ENCODE measurements at places on chromosomes 11 and 22. TPM values are rescaled to one million over a fixed set of nuclear protein-coding genes. Genes with fewer than 3 reads are reported as not detected.

- DNase-seq: no peak
Observed at GRCh38 chr11:104917271-104918112, 19.2 kb upstream of the CASP12 start.

Gene DEFB131B
- total RNA-seq: not detected

DNA sequence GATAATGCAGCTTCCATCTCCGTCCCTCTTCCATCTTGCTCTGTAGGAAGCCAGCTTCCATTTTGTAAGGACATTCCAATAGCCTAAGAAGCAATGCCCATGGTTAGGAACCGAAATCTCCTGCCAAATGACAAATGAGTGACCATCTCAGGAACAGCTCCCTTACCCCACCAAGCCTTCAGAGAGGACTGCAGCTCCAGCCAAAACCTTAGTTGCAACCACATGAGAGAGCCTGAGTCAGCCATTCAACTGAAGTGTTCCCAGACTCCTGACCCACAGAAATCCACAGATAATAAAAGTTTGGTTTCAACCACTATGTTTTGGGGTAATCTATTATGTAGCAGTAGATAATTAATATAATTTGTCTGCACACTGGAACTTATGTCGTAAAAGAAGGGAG lies 51.7 kb upstream of the LDLRAD3 start:
- DNase-seq: no peak

DNA sequence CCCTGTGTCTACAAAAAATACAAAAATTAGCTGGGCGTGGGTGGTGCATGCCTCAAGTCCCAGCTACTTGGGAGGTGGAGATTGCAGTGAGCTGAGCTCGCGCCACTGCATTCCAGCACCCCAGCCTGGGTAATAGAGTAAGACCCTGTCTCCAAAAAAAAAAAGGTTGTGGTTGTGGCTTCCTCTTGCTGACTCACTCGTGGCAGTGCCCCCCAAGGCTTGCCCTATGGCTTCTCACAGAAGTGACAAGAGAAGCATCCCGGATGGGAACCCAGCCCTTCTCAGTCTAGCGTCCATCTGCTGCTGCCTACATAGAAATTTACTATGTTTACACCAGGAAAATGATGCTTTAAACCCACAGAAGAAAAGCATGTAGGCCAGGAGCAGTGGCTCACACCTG lies 68.5 kb upstream of the PITPNB start:
- DNase-seq: no peak

DNA sequence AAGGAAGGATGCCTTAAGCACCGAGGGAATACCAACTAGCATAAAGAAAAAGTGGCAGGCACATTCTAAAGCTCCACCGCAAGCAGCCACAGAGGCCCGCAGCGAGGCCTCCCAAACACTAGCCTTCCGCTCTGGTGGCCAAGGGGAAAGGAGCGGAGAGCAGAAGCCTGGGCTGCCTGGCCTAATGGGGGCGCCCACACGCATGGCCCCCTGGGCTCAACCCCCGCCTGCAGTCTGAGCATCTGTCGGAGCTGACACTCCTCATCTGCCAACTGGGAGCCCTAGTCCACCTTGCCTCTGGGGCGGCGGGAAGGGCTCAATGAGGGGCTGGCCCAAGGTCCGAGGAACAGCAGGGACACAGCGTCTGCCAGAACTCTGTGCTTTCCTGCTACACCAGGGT lies 50.1 kb upstream of the WNT11 start:
- DNase-seq: no peak

- no peak for DNase-seq
Observed at GRCh38 chr11:120966840-120967239, 57.1 kb upstream of the TBCEL start.

Gene STX5
- total RNA-seq: 73.5 TPM

- DNase-seq: no peak
Observed at GRCh38 chr11:104819603-104820002, 78.7 kb downstream of the CASP12 start.

- DNase-seq: no peak
Observed at GRCh38 chr11:91804042-91804441, 420.6 kb upstream of the FAT3 start.

DNA sequence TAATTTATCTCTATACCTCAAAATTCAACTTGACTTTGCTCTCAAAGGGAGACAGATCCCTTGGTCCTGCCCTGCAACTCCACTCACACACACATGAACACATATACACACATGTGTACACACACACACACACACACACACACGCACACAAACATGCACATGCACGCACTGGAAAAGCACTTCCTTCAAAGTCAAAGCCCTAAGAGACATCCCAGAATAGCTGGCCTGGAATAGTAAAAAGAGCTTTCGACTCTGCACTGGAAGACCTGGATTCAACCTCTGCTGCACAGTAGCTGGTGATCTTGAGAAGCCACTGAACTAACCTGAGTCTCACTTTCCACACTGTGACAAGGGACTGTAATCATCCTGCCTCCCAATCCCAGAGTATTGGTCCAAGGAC lies 26.8 kb downstream of the TENM4 start:
- no peak for DNase-seq

GRCh38 chr11:116481126-116481675 lies 291.6 kb downstream of the BUD13 start:
- no peak for DNase-seq

DNA sequence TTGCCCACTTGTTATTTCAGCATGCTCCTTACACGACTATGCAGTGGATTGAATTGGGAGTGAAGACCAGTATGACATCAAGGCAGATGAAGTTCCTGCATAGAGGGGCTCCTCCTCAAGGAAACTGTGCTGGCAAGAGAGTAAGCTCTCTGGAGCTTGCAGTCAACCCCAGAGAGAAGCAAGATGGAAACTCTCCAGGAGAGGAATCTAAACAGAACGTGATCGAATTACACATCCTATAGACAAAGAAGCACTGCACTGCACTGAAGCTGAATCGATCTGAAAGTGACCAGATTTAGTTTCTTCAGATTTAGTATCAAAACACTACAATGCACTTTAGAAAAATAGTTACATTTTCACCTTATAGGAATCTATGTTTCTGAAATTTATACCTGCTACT lies 947.7 kb upstream of the TENM4 start:
- no peak for DNase-seq

DNA sequence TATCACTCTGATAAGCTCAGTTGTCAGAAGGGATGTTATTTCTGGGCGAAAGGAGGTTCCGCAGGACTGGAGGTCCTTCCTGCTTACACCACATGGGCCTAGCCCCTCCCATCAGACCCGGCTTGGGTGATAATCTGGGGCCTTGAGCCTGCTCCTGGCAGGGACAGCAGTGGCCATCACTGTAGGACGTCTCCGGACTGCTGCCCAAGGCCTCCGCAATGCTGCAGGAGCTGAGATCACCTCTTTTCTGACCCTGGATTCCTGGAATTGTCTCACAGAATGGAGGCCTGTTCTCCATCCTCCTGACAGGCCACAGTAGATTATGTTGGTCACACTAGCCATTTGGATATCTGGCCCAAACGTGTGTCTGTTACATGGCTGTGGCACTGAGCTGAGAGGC lies 9.2 kb upstream of the BIK start:
- no peak for DNase-seq

Gene LRRC55
- 2.1 TPM for total RNA-seq

Gene FGF19
- not detected for total RNA-seq

- no peak for DNase-seq
Observed at GRCh38 chr22:27775087-27775698, 26.4 kb downstream of the MN1 start.

Gene CARD18
- total RNA-seq: not detected

DNA sequence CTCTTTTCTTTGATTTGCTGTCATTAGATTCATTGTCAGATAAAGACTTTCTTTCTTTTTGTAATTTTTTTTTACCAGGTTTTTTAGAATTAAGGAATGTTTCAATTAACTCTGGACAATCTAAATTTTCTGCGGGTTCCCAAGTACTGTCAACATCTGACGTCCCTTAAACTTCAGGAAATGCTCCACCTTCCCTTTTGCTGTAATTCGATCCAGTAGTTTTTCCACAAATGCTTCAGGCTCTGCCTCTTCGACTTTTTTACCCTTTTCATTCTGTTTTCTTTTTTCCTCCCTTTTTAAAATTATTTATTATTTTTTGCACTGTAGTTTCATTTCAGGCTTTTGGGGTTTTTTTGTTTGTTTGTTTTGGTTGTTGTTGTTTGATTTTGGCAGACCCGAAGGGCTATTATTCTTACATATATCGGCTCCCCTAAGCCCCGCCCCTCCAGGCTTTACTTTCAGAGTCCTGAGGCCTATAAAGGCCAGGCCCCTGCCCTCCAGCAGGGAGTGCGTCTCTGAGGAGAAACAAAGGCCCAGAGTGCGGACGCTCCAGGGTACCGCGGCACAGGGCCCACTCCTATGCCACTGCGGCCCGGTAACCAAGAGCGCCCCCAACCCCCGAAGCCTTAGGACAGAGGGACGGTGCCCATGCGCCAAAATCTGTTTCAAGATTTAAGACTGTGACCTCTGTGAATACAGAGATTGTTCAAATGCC lies 116.4 kb downstream of the TYR start:
- DNase-seq: no peak

- no peak for DNase-seq
Observed at GRCh38 chr11:96273507-96273906, 69.5 kb downstream of the MAML2 start.

Gene EMSY
- total RNA-seq: 13.2 TPM

Gene MAPK12
- 40.2 TPM for total RNA-seq

Gene KCNE3
- total RNA-seq: 13.7 TPM

DNA sequence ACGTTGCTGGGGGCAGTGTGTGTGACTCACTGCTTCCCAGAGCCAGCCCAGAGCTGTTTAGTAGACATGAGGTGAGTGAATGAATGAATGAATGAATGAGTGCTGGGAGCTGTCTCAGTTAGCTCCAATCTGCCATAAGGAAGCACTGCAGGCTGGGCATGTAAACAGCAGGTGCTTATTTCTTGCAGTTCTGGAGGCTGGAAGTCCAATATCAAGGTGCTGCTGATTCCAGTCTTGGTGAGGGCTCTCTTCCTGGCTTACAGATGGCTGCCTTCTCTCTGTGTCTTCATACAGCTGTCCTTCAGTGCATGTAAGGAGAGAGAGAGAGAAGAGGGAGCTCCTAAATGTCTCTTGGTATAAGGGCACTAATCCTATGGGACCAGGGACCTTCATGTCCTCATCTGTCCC lies 4.1 kb downstream of the C11orf21 start:
- no peak for DNase-seq

DNA sequence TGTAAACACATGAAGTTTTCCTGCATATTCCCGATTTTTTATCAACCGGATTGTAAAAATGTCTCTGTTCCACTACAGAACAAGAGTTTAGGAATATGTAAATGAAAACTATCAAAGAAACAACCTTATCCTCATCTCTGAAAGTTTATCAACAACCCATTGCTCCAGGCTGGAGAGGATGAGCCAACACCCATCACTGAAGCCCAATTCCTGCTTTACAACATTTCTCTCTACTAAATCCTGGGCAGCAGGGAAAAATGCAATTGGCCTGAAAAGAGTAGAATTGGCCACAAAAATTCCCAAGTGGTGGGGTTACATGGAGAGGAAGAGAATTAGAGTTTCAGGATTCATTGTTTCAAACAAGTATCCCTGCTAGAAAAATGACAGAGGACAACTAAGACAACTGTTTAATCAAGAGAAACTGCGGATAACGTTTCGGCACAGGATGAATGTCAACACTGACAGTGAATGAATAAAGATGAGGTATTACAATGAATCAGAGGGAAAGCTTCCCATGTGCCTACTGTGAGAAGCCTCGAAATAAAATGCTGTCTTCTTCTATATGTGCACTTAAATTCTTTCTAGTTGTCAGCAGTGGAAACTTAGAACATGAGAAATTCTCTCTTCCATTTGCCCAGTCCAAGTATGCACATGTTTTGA lies 317.3 kb upstream of the ANO3 start:
- DNase-seq: no peak

DNA sequence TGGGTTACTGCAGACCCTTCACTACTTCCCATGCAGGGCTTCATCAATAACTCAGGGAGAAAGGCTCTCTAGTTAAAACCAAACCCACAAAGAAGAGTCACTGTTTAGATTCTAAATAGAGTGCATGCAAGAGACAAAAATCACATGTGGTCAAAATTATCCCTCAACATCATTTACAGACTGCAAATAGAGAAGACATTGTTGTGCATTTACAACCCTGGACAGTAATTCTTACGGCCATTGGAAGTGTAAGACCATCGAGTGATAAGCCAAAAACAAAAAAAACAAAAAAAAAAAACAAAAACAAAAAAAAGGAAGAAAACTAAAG lies 93.4 kb downstream of the RASSF10 start:
- no peak for DNase-seq

DNA sequence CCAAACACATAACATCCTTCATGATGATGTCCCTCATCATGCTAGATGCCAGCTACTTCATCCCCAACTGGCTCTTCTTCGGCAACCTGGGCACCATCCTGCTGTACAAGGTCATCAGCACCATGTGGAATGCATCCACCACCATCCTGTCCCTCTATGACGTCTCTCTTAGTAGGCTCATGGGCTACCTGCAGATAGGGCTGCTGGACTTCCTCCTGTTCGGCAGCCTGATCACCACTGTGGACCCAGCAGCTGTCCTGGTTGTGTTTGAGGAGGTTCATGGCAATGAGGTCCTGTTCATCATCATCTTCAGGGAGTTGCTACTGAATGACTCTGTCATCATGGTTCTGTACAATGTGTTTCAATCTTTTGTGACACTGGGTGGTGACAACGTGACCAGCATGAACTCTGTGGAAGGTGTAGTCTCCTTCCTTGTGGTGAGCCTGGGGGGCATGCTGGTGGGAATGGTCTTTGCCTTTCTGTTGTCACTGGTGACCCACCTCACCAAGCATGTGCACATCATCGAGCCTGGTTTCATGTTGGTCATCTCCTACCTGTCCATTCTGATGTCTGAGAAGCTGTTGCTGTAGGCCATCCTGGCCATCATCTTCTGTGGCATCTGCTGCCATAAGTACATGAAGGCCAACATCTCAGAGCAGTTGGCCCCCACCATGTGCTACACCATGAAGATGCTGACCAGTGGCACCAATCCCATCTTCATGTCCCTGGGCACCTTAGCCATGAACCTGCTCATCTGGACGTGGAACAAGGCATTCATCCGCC lies 120.7 kb upstream of the SERPIND1 start:
- DNase-seq: no peak

Gene PRDM11
- total RNA-seq: 318 TPM

- DNase-seq: no peak
Observed at GRCh38 chr11:43234881-43235280, 76.9 kb upstream of the API5 start.

DNA sequence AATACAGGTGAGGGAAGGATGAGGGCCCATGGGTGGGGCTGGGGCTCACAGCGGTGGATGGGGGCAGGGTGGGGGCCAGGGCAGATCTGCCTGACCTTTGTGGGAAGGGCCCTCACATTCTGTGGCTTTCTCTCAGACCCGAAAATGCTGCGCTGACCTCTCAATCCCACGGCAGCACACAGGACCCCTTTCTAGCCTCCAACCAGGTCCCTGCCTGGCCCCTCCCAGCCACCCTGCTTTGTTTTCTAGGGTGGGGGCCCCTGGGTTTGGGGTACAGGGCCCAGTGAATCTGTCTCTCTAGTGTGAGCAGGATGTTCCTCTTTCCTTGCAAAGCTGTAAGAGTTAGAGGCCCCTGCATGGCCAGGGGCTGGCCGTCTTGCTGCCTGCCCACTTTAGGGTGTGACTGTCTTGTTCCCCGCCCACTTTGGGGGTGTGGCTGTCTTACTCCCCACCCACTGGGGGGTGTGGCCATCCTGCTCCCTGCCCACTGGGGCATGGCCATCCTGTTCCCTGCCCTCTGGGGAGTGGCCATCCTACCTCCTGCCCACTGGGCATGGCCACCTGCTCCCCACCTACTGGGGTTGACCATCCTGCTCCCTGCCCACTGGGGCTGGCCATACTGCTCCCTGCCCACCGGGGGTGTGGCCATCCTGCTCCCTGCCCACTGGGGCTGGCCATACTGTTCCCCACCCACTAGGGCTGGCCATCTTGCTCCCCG lies 11.5 kb downstream of the PARVG start:
- no peak for DNase-seq

Gene MPPED1
- 8.4 TPM for total RNA-seq
